Retina (tissue), 1 donor: ENCODE measurements at places on chromosomes 7 and 10.

DNA sequence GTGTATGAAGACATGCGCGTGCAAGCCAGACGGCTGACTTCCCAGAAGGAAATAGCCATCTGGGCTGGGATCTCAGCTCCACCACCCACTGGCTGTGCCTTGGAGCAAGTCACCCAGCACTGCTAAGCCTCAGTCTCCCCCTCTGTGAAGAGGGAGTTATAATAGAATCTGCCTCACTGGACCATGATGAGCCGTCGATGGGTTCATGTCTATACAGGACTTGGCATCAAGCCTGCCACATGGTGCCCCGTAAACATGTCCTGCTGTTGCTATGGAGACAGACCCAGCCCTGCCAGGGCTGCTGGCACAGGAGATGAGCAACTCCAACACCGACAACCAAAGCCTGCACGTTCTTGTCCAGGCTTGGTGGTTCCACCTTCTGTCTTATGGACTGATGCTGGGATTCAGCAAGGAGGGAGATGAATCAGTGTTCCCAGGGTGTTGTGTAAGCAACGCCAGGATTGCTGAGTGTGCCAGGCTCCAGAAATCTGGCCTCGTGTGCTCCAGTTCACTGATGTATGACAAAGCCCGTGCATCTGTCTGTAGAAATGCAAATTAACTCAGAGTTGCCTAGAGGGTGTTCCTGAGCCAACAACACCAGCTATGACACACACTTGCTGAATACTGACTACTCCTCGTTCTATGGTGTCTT is 5.6 kb downstream of the GPR15LG start:
- DNase-seq = peak; percentile 55

DNA sequence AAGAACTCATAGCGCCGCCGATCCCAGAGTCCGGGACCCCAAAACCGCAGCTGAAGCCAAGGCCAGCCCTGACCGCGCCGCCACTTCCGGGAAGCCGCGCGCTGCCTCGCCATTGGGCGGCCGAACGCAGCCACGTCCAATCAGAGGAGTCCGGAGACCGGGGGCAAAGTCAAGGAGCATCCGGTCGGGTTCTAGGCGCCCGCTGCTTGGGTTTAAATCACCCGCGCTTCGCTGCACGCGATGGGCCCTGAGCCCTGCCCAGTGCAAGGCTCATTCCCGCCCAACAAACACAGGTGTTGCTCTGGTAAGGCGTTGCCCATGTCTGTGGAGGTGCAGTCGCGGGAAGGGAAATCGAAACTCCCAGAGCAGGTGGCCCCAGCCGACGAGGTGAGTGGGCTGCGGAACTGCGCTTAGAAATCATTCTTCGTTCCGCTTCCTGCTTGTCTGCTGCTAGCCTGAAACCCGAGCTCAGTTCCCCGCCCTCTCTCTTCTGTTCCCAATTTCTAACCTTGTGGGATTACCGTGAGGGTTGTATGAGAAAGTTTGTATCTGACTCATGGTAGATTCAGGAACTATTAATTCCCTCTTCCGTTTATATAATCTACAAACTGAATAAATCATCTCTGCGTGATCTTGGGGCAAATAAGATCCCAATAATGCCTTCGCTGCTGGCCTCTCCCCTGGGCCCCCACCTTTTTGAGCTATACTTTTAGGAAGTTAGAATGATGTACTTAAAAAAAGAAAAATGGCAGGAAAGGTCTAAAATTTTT is at the start of gene DCLRE1C:
Gene DCLRE1C, minus strand, starts transcription at position 96 of the 770 bp plus-strand sequence. Its CDS starts 86 bp downstream, at position 10.
- peak; percentile 97 for DNase-seq

DNA sequence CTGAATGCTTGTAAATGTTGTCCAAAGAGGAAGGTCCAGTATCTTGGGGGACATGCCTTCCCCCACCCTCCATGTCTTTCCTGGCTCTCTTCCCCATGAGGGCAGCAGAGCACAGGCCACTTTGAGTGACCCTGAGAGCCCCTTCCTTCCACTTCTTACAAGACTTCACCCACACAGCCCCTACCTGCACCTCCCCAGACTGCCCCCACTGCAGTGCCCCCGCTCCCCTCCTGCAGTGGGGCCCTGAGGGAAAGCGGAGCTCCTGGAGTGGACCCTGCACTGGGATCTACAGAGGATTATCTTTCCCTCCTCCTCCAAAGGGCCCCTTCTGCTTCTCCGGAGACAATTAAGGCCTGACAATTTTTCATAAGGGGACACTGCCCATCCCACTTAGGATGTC is 326.8 kb downstream of the TCERG1L start:
- no peak for DNase-seq

DNA sequence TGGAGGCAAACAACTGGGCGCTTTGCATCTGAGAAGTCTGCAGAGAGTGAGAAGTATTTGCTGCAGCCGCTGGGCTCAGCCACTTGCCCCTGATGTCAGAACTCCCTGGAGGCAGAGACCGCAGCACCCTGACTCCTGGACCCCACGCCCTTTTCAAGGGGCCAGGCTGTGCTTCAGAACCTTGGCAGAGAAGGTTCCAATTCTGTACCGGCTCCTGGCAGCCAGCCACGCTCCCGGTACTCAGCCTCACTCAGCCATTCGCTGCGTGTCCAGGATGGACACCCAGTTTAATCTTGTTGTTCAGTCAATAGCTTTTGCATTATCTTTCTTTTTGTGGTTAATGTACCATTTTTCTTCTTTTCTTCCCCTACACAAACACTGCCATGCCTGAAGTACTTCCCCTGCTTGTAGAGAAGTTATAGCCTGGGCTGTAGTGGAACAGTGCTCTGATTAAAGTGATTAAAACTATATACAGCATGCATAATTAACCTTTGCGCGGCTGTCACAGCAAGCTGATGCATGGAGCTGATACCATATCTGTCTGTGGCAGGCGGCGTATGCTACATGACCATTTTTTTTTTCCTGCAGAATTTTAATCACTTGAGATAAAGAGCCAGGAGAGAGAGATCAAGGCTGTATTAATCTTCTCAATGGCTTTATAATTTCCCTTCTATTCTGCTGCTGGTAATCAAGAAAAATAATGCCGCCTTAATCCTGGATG is 578.5 kb downstream of the SDK1 start:
- peak; percentile 49 for DNase-seq

DNA sequence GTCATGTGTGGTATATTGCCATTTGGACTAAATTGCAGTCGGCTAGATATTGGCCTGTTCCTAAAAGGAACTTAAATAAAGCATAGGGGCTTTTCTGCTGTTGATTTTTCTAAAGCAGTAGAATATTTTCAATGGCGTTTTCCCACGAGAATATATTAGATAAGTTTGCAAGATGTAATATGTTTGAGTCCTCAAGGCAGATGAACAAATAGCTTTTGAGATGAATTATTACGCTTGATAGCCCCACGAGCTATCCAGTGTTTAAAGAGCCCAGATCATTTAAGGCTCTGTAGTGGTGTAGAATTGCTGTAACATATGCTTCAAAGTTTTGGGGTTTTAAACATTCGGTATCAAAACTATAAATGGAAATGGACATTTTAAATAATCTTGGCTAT is 2.9 kb downstream of the CELF2 start:
- peak; percentile 57 for DNase-seq

- DNase-seq = no peak
Measured at GRCh38 chr7:78175330-78176100, 376.9 kb downstream of the PHTF2 start.

DNA sequence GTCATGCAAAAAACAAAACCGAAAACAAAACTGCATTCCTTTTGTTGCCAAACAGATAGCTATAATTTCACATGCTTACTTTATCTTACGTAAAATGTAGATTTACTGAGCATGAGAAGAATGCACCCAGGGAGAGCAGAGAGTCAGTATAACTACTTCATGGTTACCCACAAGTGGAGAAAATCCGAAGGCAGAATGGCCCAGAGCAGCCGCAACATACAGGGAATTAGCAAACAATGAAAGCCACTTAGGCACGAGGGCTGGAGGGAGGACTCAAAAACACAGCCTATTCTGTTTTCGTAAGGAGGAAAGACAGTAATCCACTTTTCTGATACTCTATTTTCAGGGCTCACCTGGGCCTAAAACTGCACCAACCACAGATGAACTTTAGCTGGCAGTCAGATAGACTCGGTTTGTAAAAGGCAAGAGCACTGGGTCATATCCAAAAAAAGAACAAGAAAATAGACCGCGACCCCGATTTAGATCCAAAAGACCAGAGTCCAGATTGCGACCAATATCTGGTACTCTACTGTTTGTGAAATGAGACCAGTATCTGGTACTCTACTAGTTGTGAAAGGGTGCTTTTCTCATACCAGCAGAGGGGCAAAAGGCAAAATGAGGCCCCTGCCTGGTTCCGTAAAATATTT is 1.3 kb downstream of the ITPRIP start:
- peak; percentile 39 for DNase-seq

GRCh38 chr7:69739190-69739589 is 140.9 kb downstream of the AUTS2 start:
- no peak for DNase-seq

- DNase-seq = no peak
Measured at GRCh38 chr10:35000936-35001335, 89.2 kb downstream of the CUL2 start.

GRCh38 chr7:156379324-156380070 is 261.1 kb upstream of the RNF32 start:
- no peak for DNase-seq

- no peak for DNase-seq
Measured at GRCh38 chr7:2660359-2661095, 27.5 kb upstream of the AMZ1 start.

DNA sequence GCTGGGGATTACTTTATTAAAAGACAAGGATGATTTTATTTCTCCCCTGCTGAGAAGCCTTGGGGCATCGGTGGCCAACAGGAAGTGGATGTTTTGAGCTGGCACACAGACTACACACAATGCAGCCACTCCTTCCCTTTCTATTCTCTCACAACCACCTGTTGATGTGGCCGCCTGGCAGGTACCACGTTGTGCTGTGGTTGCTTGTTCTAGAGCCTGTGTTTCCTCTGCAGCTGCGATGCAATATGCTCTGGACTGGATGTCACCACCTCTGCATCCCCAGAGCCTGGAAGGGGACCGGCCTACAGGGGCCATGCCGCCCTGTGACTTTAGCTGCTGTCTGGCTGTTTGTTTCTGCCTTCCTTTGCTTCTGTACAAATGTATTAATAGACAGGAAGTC is 195.7 kb upstream of the CELF2 start:
- DNase-seq = no peak

DNA sequence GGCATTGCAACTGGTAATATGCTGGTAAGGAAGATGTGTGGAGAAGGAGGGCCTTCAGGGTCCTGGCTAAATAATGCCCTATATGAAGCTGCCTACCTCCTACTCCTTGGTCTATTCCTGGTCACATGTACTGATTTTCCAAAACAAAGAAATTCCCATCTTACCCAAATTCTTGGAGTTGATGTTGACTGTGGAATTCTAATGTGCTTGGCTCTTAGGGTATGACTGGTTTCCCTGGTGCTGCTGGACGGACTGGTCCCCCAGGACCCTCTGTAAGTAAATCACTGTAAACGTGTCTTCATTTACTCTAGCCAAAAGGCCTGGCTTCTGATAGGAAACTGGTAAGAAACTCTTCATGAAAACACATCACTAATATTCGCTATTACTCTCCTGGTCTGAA is 27.0 kb downstream of the COL1A2 start:
- DNase-seq = no peak
